ENCODE measurements at places on chromosomes 2 and 18.

DNA sequence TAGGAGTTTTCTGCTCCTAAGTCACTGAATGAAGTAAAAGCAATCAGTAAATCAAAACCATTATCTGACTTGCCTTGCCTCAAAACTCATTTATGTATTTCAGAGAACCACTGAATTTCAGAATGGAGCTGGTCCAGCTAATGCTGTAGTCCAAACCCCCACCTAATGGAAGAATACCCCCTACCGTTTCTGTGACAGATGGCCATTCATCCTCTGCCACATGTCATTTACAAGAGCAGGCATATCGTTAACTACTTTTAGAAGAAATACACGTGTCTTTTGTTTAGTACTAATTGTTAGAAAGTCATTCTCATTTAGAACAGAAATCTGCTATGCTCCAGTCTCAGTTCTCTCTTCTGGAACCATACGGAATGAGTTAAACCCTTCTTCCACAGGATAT is 12.8 kb upstream of the GALNT5 start:
- no peak for DNase-seq

DNA sequence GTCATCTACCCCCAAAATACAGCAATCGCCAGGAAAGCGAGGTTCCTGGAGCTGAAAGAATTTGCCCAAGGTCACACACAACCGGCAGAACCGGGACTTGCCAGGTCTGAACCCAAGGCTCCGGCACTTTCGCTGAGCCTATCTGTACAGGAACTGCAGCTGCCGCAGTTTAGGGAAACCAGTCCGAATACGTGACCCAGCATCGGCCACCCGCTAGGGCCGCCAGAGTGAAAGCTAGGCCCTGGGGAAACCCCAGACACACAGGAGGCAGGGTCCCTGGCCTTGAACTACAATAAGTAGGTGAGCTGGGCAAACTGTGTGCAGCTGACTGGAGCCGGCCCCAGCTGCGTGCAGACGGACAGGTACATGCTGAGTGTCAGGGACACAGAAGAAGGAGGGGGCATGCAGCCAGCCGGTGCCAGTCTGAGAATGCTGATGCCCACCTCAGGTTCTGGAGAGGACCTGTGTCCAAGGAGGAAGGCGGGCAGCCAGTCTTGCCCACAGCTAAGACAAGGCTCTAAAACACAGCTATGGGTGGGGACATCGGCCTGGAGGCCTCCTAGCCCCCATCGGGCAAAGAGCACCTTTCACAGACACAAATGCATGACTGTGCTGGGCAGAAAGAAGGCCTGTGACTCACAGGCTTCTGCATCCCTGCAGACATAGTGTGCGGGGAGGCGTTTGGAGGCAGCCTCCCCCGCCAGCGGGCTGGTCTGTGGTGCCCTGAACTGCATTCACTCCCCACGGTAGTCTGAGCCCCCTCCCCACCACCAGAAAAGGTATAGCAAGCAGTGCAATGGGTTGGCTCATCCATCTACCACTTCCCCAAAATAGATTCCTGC is 107.4 kb upstream of the ID2 start:
- peak; percentile 23 for DNase-seq

DNA sequence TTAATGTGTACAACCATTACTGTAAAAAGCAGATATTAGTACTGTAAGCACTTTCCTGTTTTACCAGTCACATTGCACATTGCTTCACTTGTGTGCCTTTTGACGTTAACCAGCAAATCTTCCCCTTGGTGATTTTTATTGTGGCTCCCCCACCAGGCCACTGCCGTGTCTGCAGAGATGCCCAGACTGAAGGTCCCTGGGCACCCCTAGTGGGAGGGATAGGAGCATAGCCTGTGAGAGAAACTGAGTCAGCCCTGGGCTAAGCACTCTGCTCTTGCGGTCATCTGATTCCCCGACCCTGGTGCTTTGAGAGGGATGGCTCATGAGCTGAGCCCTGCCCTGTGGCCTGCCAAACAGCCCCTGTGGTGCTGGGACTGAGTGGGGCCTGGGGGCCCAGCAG is 73.4 kb downstream of the INPP4A start:
- DNase-seq, result no peak

GRCh38 chr2:1864981-1865421 is 120.7 kb upstream of the PXDN start:
- DNase-seq, result no peak

DNA sequence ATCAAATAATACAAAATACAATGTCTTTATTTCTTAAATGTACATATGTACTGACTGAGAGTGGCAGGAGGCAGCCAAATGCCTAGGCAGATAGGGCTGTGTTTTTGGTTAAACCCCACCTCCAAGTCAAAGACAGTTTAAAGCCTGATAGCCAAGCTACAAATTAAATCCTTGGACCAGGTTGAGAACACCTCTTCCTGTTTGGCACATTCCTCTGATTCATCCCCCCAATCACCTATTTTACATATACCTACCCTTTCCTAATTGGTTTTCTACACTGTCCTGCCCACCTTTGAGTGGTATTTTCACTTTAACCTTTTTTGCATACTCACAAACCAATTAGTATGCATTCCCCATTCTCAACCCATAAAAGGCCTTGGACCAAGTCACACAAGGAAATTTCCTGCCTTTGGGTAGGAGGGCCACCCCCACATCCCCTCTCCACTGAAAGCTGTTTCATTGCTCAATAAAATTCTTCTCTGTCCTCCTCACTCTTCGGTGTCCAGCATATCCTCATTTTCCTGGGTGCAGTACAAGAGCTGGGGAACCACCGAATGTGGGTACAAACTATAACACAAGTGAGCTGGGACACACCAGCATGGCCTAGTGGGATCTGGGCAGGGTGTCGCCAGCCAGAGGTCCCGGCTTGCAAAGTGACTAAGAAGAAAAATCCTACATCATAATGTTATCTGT is 149.1 kb downstream of the UBE2E3 start:
- DNase-seq, result no peak

- DNase-seq, result no peak
Observed at GRCh38 chr2:104938231-104938941, 84.5 kb downstream of the POU3F3 start.

GRCh38 chr2:8502316-8502715 is 179.5 kb upstream of the ID2 start:
- DNase-seq, result no peak

DNA sequence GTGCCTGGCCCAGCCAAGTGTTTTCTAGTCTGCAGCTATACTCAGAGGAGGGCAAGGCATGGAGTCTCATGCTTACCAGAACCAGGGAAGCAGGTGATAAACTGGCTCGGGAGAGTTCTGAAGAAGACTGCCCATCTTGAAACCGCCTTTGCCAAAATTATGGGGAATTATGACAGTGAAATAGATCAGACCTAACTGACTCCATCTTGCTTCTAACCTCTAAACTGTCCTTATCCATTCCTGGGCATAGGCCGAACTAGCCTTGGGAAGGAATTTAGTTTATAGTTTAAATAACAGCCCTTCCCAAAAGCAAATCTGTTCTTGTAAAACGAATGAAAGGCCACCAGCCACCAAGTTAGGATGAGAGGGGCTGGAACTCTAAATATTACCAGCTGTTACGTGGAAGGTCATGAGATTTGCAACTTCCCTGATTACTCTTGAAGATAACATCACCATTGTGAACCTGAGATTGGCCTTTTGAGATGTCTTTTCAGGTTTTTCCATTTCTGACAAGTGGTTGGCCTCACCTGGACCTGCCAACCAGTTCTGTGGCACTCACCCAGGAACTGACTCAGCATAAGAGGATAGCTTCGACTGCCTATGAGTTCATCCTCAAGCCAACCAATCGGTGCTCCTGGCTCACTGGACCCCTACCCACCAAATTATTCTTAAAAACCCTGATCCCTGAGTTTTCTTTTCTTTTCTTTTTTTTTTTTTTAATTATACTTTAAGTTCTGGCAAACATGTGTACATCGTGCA is 23.4 kb downstream of the CHCHD5 start:
- no peak for DNase-seq

- peak; percentile 95 for DNase-seq
Observed at GRCh38 chr2:173964565-173965371, 405 bp downstream of the SP3 start.

DNA sequence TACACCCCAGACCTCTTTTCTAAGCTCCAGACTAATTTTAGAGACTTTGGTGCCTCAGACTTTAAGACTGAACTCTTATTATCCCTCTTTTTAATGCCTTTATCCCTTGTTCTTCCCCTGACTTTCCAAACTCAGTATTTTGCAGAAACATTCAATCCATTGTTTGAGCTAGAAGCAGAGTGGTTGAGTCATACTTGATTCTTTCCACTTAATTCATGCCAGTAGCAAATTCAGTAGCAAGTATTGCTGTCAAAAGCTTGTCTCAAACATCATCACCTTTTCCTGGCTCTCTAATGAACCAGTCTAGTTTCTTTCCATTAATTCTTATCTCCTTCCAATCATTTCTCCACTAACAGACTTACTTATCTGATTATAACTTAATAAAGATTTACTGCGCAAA is 699.7 kb upstream of the ZNF804A start:
- DNase-seq, result no peak

GRCh38 chr2:240137596-240138253 is 1.6 kb upstream of the COPS9 start:
- no peak for DNase-seq

- DNase-seq, result peak; percentile 48
Observed at GRCh38 chr2:55999790-56000189, 76.2 kb upstream of the EFEMP1 start.

DNA sequence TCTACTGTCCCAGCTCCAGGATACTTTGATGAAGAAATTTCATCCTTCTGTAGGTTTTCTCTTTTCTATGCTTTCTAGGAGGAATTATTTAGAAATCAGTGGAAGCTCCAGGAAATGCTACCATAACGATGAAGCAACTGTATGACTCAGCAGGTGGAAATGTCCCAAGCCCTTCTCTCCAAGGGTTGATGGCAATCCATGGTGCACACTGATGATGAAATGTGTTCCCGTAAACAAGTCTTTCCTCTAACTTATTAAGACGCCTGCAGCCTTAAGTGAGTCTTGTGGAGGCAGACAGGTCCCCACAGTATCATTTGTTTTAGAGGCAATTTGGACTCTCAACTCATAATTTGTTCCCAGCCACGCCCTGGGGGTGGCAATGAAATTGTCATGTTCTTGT is 777.6 kb upstream of the SOX11 start:
- DNase-seq, result peak; percentile 9

DNA sequence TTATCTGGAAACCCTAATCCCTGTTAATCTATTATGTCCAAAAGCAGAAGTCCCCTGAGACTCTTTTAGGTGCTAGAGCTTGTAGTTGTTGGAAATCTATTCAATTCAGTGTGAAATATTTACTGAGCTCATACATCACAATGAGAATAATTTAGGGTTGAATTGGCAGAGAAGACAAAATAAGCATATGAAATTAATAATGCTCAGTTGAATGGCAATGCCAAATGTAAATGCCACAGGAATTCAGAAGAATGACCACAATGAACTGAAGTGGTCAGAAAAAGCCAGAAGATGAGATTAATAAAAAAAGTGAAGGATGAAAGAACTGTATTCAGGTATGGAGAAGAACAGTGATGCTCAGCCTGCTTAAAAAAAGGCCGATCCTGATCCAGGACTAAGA is 8.0 kb upstream of the STAT4 start:
- no peak for DNase-seq

- DNase-seq, result no peak
Observed at GRCh38 chr2:54967269-54967668, 83.0 kb downstream of the RTN4 start.

- no peak for DNase-seq
Observed at GRCh38 chr18:77529492-77530176, 280.0 kb downstream of the GALR1 start.

GRCh38 chr2:33033606-33034081 is 86.9 kb downstream of the LTBP1 start:
- DNase-seq, result peak; percentile 59

GRCh38 chr2:227016894-227017293 is 147.1 kb downstream of the COL4A4 start:
- no peak for DNase-seq

DNA sequence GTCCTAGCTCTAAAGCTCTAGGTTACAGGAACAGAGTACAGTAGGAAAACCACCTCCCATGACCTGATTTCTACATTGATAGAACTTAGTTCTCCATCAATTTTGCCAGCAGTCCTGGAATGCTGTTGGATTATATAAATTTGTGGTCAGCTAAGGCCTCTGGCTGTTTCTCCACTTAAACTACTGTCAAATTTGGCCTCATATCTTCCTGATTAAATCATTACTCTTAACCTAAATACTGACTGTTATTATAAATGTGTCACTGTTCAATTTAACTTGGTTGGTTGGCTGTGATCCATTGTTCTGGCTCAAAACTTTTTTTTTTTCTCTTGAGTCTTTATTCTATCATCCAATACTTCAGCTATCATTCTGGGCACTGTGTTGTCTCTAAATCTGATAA is 71.2 kb downstream of the TGFA start:
- DNase-seq, result no peak

DNA sequence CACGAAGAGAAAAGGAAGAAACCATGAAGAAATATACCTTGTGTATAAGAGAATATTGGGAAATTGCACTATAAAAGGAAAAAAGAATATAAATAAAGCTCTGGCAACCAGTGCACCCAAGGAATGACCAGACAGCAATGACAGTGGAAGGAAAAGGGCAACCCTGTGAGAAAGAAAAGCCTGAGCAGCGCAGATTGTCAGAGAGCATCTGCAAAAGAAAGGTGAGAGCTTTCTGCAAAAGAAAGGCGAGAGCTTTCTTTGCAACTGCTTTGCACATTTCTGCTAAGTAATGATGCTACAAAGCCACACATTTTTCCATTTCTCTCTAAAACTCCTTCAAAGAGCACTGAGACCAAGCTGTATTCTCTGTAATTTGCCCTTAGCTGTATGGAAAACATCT is 83.6 kb downstream of the CTNNA2 start:
- no peak for DNase-seq

DNA sequence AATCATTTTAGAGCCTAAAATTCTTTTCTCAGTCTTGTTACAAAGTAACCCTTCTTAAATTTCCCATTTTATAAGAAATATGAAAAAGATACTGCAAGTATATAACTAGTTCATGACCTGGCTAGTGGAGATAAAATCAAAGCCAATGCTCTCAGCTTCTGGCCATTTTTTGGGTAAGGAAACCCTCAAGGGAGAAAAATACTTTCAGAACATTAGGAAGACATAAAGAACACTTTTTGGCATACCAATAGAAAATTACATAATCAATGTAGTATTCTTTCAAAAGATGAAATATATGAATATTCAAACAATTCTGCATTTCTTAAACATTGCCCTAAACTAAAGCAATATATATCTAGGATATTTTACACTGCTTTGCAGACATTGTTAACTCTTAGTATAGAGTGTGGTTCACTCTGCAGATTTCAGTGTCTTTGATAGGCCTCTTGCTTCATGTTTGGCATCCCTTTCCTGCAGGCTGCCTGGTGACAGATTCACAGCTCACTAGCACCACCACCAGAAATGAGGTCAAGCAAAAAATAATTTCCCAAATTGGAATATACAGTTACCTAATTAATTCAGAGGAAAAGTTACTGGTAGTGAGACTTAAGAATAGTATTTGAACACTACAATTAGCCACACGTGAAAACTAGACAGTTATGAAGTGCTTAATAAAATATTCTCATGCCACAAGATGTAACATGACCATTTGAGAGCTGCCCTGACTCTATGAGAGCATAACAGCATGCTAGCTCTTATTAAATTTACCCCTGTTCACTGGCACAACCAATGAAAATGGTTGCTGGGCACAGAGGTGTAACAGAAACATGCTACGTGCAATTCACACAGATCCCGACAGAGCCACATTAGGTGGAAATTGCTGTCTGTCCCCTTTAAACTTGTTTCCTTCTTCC is 36.0 kb downstream of the PAIP2B start:
- peak; percentile 10 for DNase-seq
